ENCODE measurements at places on chromosomes 5 and 9.
A peak's percentile ranks its signal among the peaks of the same experiment; 100 is the strongest.

- no peak for DNase-seq
Measured at GRCh38 chr5:17261075-17261474, 43.6 kb downstream of the BASP1 start.

DNA sequence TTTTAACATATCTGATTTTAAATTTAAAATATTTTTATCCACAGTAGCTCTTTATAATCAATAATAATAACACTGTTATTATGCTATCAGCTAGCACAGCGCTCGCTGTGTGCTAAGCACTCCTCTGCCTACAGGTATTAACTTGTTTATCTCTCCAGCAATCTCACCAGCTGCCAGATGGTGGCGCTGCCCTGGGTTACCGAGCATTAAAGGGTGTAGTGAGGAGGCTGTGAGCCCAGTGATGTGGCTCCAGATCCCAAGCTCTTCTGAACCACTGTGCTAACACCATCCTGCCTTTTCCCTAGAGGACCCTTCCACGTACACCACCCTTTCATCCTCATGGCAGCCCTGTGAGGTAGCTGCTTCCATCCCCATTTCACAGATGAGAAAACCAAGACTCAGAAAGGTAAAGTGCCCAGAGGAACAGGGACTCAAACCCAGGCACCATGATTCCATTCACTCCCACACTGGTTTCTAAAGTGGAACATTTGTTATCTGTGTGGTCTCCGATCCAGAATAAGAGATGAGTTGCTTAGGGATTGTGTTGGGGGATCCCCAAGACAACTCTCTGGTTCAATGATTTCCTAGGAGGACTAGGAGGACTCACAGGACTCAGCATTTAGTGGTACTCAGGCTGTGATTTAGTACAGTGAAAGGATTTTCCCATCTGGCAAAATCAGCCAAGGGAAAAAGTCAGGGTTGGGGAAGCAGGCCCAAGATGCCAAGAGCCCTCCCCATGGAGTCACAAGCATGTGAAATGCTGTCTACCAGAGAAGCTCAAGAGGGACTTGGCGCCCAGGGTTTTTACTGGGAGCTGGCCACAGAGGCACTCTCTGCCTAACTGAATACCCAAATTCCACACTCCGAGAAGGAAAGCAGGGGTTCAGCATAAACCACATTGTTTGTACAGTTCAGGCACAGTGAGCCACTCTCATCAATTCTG lies 7.0 kb downstream of the IGFBPL1 start:
- DNase-seq, result no peak

DNA sequence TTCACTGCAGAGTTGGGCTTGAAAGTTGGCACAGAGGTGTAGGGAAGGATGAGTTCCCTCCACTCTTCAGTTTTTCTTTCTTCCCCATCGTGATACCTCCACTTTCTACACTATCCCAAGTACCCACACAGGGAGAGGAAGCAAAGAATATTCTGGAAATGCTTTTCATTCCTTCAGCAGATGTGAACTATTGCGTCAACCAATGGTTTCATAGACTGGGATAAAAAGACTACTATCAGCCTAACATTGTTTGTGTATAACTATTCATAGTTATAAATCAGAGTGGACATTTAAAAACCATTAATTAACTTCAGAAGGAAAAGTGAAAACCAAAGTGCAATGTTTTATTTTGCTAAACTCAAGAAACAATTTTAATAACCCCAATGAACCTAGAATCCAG lies 63.6 kb upstream of the MAMDC2 start:
- no peak for DNase-seq

- no peak for DNase-seq
Measured at GRCh38 chr5:6829150-6829784, 116.0 kb downstream of the TENT4A start.

- no peak for DNase-seq
Measured at GRCh38 chr9:22079873-22080341, 70.8 kb upstream of the CDKN2B start.

DNA sequence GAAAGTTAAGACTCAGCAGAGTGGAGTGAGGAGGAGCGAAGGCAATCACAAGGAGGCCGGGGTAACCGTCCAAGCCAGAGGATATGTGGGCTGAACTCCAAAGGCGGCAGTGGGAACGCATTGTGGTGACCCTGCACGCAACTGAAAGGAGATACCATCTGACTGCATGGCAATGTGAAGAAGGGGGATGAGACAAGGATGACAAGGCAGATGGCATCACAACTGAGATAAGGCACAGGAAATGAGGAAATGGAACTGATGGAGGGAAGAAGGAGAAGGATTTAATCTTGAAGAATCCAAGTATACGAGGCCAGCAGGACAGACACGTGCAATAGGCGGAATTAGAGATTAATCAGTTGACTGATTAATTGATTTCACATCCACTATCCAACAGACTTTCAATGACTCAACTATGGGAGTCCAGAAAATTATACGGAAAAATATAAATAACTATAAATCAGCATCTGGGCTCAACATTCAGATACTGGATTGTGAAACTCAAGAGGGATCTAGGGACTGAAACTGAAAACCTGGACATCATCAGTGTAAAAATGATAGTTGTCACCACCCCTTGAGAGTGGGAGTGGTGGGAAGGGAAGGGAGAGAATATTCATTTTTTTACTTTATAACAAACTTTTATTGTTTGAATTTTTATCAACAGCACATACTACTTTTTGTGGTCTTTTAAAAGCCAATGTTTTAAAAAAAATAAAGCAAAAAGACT lies 86.1 kb downstream of the ARL15 start:
- DNase-seq, result no peak

- peak; percentile 82 for DNase-seq
Measured at GRCh38 chr5:67003935-67004729, 192.5 kb downstream of the CD180 start.

- no peak for DNase-seq
Measured at GRCh38 chr5:132315529-132316067, 21.4 kb downstream of the SLC22A4 start.
